ENCODE measurements at places on chromosomes 1 and 21.

DNA sequence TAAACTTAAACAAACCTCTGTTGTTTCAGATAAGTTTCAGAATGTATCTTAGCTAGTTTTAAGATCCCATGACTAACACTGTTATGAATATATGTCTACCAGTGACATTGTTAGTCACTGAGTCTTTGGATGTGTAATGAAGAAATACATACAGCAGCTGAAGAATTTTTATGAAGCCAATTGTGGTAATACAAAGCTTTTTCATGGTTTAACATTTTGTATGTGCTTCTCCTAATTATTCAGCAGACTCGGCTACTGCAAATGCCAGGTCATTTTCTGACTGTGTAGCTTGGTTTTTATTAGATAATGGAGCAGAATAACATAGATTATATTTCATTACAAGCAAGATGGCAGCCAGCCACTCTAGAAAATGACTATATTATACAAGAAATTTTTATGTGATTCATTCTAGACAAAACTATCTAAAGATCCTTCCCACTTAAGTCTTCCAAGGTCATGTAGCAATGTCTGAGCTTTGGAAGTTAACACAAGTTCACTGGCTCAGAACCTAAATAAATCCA is 147.8 kb downstream of the TNFSF18 start:
- no peak for DNase-seq

DNA sequence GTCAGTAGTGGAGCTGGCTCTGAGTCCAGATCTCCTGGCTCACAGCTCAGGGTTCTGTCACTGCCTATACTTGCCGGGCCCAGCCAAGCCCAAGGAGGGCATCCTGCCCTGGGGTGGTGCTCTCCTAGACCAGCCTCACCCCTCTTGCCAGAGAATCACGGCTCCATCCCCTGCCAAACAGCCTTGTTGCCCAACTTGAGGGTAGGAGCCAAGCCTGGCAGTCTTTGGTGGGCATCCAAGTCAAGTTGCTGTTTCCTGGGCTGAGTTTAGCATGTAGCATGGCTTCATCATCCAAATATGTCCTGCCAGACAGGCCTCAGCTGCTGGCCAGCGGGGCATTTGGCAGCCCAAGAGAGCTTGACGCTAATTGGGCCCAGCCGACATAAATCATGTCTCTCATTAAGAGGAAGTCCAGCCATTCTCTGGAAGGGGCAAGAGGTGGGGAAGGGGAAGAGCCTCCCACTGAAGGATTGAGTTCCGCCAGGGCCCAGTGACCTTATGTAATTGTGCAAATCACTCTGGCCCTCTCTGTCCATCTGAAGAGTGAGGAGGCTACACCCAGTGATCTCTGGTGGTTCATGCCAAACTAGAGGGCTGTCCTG is 22.6 kb upstream of the TRABD2B start:
- no peak for DNase-seq

- no peak for DNase-seq
These were observed 46.8 kb upstream of the WASF2 start for GRCh38 chr1:27536767-27537166.

DNA sequence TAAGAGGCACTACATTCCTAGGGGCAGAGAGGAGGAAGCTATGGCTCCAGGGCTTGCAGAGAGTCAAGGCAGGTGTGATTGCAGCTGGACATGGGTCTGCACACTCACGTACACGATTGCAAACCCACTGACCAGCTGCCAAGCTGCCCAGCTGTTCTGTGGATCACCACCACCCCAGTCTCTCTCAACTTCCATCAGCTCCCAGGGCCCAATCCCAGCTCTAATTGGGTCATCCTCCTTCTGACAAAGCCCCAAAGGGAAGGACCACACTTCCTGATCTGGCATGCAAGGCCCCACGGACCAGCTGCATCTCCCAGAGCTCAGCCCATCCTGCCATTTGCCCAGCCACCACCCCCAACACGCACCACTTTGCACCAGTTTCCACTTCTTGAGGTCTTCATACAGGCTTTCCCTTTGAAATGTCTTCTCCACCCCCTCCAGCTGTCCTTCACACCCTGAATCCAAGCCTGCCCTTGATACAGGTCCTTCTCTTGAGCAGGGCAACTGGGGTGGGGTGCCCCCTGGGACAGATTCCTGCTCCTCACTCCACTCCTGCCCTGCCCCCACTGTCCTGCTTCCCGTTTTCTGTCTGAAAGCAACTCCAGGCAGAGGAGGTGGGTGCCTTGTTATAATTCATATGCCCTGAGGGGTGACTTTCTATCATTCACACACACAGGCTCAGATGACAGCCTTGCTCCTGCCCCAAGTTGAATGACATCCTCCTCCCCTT is 179.4 kb upstream of the EDN2 start:
- DNase-seq, result no peak

DNA sequence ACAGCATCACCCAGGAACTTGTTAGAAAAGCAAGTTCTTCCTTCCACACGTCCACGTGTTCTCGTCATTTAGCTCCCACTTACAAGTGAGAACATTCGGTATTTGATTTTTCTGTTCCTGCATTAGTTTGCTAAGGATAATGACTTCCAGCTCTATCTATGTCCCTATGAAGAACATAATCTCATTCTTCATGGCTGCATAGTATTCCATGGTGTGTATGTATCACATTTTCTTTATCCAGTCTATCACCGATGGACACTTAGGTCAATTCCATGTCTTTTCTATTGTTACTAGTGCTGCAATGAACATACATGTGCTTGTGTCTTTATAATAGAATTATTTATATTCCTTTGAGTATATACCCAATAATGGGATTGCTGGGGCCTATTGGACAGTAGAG is 368.7 kb upstream of the RUNX1 start:
- no peak for DNase-seq
